A549 treated with Hydrocortisone at 1 μM for 4 hours (cell line): ENCODE measurements at places on chromosomes 12 and 14. TPM values are rescaled to one million over a fixed set of nuclear protein-coding genes. Genes with fewer than 3 reads are reported as not detected.

The PZP gene
- total RNA-seq, result not detected in 5 replicates

The ART4 gene
- not detected in 5 replicates for total RNA-seq

The USP5 gene
- total RNA-seq, result 71.7 to 88.7 TPM (median 74.7 TPM) in 5 replicates

The ZNF891 gene
- 0.16 to 0.46 TPM (median 0.37 TPM) in 5 replicates for total RNA-seq

The ZFHX2 gene
- 0.73 to 1.1 TPM (median 0.82 TPM) in 5 replicates for total RNA-seq

The CEBPE gene
- total RNA-seq, result 0.07 to 0.08 TPM in 2 of 5 replicates, not detected in the others

The SERPINA10 gene
- 0.05 TPM in 1 of 5 replicates, not detected in the others for total RNA-seq
